ENCODE measurements at places on chromosomes 1 and 21. TPM values are rescaled to one million over a fixed set of nuclear protein-coding genes. Genes with fewer than 3 reads are reported as not detected.

Gene CAMK1G
- total RNA-seq, result 13.1 TPM

Gene KCND3
- total RNA-seq, result 0.14 TPM

Gene MYBPH
- 0.30 TPM for total RNA-seq

Gene MEX3A
- 3.3 TPM for total RNA-seq

Gene NFASC
- total RNA-seq, result 10.1 TPM

Gene FCRLB
- total RNA-seq, result 3.7 TPM

Gene TINAGL1
- 241 TPM for total RNA-seq

Gene TMEM52
- 0.32 TPM for total RNA-seq

Gene NES
- total RNA-seq, result 21.8 TPM

Gene KCNAB2
- total RNA-seq, result 3.9 TPM

Gene TIAM1
- total RNA-seq, result 3.0 TPM

Gene SPATA17
- 0.55 TPM for total RNA-seq

Gene SRP9
- total RNA-seq, result 262 TPM

Gene MIXL1
- not detected for total RNA-seq

Gene SLC45A1
- total RNA-seq, result 2.9 TPM

Gene MAP3K6
- total RNA-seq, result 11.3 TPM

Gene FAM78B
- total RNA-seq, result 0.32 TPM
